ENCODE measurements at places on chromosomes 7 and 10. TPM values are rescaled to one million over a fixed set of nuclear protein-coding genes. Genes with fewer than 3 reads are reported as not detected.

DNA sequence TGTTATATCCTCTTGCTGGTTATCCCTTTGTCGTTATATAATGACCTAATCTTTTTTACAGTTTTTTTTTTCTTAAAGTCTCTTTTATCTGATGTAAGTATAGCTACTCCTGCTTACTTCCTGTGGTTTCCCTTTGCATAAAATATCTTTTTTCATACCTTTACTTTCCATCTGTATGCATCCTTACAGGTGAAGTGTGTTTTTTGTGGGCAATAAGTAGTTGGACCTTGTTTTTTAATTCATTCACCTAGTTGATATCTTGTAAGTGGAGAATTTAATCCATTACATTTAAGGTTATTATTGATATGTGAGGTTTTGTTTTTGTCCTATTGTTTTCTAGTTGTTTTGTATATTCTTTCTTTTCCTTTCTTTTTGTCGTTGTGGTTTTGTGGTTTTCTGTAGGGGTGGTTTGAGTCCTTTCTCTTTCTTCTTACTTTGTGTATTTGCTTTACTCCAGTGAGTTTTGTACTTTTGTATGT is 168.6 kb downstream of the MLLT10 start:
- peak overlapping the region; percentile 33 for H3K27ac ChIP-seq
- H3K36me3 ChIP-seq = peaks cover 59% of the 10 kb centered on the region
- peaks cover 27% of the 10 kb centered on the region for H3K4me1 ChIP-seq
- no peak for DNase-seq
- no peaks in the 10 kb centered on the region for H3K27me3 ChIP-seq
- H3K4me3 ChIP-seq = peak overlapping the region; percentile 24

DNA sequence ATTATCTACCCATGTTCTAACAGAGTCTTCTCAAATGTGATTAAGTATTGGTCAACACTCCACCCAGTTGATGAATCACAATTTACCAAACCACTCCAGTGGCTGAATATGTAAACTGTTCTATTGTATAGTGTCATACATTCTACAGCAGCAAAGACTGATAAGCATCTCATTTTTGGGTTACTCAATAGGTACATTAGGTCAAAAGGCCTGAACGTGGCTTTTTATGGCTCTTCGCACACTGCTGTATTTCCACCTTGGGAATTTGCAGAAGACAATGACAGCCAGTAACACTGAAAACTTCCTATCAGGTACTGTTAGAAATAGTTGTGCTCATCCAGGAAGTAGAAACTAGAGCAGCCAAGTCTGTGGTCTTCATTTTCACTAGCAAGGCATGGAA is 166.9 kb downstream of the GLI3 start:
- H3K27ac ChIP-seq = no peak overlapping the region
- no peaks in the 10 kb centered on the region for H3K4me1 ChIP-seq
- no peak for DNase-seq
- no peaks in the 10 kb centered on the region for H3K36me3 ChIP-seq
- H3K27me3 ChIP-seq = peaks cover 1% of the 10 kb centered on the region

GRCh38 chr7:37920849-37921805 is 687 bp downstream of the EPDR1 start:
- H3K4me3 ChIP-seq = peak overlapping the region; percentile 76
- DNase-seq = peak; percentile 51
- H3K27me3 ChIP-seq = peaks cover 56% of the 10 kb centered on the region
- H3K27ac ChIP-seq = peak overlapping the region; percentile 36
- H3K36me3 ChIP-seq = no peaks in the 10 kb centered on the region
- peaks cover 17% of the 10 kb centered on the region for H3K4me1 ChIP-seq

RBP4 gene
- total RNA-seq = not detected

GRCh38 chr10:130739016-130739756 is 572.3 kb downstream of the TCERG1L start:
- H3K27ac ChIP-seq = no peak overlapping the region
- no peaks in the 10 kb centered on the region for H3K27me3 ChIP-seq
- H3K36me3 ChIP-seq = no peaks in the 10 kb centered on the region
- no peak for DNase-seq
- H3K4me3 ChIP-seq = no peak overlapping the region

DNA sequence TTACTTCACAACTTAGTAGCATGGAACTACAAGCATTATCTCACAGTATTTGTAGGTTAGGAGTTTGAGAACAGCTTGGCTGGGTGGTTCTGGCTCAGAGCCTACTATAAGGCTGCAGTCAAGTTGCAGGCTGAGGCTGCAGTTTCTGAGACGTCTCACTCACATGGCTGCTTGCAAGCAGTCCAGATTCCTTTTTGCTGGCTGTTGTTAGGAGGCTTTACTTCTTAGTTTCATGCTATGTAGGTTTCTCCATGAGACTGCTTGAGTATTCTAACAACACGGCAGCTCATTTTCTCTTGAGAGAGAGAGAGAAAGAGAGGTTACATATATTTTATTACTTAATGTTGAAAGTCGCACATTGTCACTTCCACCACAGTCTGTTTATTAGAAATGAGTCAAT is 1073.9 kb downstream of the NXPH1 start:
- no peak overlapping the region for H3K4me3 ChIP-seq
- H3K27ac ChIP-seq = no peak overlapping the region
- no peaks in the 10 kb centered on the region for H3K36me3 ChIP-seq
- no peaks in the 10 kb centered on the region for H3K27me3 ChIP-seq
- H3K4me1 ChIP-seq = no peaks in the 10 kb centered on the region
- DNase-seq = no peak

MYH16 gene
- not detected for total RNA-seq
